Esophagus muscularis mucosa (tissue), 4 donors: ENCODE measurements at places on chromosomes 11 and 22. TPM values are rescaled to one million over a fixed set of nuclear protein-coding genes. Genes with fewer than 3 reads are reported as not detected.

- DNase-seq: no peak
Observed at GRCh38 chr11:18132341-18132740, at the start of gene MRGPRX3. Gene MRGPRX3, plus strand, starts transcription at chr11:18132571. Its CDS starts 4,632 bp downstream, at chr11:18137203.

The OR4C46 gene
- not detected for total RNA-seq

DNA sequence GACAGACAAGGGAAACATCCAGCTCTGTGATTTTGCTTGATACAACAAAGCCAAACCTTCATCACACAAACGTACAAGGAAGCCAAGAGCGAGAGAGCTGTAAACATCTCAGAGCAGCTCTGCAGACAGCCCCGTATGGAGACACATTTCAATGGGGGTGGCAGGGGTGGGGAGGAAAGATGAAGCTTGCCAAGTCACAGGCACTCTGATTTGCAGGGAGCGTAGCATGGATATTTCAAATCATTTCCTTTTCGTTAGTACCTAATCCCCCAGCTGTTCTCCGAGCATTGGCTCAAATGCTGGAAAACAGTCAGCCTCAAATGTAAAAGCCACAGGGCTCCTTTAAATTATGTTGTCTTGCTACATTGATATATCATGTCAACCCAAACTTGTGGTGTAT is 458.9 kb upstream of the CADM1 start:
- no peak for DNase-seq

The SLC22A25 gene
- total RNA-seq: not detected

GRCh38 chr11:121466063-121466794 is 13.5 kb upstream of the SORL1-AS1 start:
- peak; percentile 96 for DNase-seq

DNA sequence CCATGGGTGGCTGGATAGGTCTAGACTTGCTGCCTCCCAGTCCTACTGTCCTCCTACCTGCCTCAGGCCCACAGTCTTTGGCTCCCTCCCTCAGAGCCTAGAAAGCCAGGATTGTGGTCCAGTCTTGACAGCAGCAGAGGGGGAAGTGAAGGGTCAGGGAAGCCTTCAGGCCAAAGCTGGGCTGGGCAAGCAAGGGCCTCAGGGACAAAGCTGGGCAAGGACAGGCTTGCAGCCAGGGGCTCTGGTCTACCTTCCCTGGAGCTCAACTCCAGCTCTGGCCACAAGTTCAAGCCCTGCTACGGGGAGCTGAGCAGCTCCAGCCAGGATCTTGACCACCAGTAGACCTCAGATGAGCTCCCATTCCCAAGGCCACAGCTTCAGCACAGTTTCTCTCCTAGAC is 14.9 kb downstream of the LMO1 start:
- DNase-seq: no peak

The SCGB1A1 gene
- not detected for total RNA-seq

The KLHDC7B gene
- not detected for total RNA-seq

GRCh38 chr11:479311-479710 is 27.7 kb downstream of the RNH1 start:
- DNase-seq: no peak

DNA sequence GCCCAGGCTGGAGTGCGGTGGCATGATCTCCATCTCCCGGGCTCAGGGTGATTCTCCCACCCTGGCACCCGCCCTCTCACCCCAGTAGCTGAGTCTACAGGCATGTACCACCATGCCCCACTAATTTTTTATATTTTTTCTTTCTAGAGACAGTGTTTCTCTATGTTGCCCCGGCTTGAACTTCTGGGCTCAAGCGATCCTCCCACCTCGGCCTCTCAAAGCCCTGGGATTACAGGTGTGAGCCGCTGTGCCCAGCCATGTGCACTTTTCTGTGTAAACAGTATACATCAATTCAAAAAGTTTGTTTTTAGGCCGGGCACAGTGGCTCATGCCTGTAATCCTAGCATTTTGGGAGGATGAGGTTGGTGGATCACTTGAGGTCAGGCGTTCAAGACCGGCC is 14.7 kb downstream of the GRIK4 start:
- DNase-seq: no peak

- no peak for DNase-seq
Observed at GRCh38 chr11:60570970-60571369, 55.8 kb downstream of the MS4A13 start.

- DNase-seq: no peak
Observed at GRCh38 chr11:6345366-6345765, 25.1 kb upstream of the CAVIN3 start.

DNA sequence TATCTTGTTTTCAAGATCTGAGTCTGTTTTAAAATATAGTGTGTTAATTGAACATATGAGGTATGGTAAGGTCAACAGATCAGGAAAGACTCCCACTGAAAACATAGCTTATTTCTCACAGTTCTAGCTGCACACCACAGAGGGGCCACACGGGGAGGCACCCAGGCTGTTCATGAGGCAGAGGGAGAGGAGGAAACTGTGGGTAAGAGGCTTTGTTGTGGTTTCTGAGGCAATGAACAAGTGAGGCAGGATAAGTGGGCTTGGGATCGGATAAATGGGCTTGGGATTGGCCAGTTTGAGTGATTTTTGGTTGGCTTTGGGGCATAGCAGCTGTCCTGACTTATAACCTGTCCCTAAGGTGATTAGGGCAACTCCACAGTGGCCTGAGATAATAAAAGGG is 242.1 kb downstream of the LUZP2 start:
- DNase-seq: no peak

The PRRG4 gene
- 1.8 TPM for total RNA-seq

The TMPRSS5 gene
- total RNA-seq: 0.26 TPM

GRCh38 chr11:107221748-107222285 is 203.5 kb upstream of the GUCY1A2 start:
- no peak for DNase-seq

GRCh38 chr22:19827341-19828034 is 27.2 kb downstream of the GNB1L start:
- no peak for DNase-seq

DNA sequence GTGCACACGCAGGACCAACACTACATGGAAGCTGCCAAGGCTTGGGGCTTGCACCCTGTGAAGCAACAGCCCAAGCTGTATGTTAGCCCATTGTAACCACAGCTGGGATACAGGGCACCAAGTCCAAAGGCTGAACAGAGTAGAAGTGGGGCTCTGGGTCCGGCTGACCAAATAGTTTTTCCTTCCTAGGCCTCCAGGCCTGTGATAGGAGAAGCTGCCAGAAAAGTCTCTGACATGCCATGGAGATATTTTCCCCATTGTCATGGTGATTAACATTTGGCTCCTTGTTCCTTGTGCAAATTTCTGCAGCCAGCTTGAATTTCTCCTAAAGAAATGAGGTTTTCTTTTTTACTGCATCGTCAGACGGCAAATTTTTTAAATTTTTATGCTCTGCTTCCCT is 941.2 kb downstream of the FAM181B start:
- no peak for DNase-seq
